ENCODE measurements at places on chromosomes 2 and 18.

DNA sequence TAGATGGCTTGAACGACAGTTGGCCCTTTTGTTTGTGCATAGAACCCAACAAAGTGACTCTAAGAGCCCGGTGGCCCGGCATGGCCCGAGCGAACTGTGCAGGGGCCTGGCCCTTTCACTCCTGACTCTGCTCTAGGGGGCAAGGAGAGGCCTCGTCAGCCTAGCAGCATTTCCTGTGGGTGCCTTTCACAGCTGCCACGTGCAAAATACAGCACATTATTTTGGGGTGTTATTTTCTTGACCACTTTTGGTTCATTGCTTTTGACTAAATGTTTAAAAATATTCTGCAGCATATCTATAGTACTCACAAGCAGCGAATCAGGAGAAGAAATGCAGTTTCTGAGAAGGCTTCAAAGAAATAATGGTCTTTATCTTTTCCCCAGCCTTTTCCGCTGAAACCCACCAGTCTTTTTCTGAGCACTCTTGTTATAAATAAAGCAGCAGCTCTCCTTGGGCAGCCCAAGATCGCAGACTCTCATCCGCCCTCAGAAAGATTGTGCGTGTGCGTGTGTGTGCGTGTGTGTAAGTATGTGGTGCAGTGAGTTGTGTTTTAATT lies 31.3 kb downstream of the DGKD start:
- DNase-seq: no peak

DNA sequence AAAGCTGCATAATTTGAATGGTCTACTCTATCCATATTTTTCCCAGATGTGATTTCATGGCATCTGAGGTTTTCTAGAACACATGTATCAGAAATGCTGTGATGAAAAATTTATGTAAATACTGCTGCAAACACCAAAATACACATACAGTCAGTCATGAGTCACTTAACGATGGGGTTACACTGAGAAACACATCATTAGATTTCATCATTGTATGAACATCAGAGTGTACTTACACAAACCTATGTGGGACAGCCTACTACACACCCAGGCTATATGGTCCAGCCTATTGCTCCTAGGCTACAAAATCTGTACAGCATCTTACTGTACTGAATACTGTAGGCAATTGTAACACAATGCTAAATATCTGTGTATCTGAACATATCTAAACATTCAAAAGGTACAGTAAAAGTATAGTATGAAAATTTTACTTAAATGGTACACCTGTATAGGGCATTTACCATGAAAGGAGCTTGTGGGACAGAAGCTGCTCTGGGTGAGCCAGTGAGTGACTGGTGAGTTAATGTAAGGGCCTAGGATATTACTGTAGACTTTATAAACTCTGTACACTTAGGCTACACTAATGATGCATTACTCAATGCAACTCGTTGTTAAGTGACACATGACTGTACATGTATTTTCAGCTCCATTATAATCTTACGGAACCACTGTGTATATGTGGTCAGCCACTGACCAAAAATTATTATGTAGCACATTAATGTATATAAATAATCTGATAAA lies 33.5 kb downstream of the PNO1 start:
- no peak for DNase-seq

DNA sequence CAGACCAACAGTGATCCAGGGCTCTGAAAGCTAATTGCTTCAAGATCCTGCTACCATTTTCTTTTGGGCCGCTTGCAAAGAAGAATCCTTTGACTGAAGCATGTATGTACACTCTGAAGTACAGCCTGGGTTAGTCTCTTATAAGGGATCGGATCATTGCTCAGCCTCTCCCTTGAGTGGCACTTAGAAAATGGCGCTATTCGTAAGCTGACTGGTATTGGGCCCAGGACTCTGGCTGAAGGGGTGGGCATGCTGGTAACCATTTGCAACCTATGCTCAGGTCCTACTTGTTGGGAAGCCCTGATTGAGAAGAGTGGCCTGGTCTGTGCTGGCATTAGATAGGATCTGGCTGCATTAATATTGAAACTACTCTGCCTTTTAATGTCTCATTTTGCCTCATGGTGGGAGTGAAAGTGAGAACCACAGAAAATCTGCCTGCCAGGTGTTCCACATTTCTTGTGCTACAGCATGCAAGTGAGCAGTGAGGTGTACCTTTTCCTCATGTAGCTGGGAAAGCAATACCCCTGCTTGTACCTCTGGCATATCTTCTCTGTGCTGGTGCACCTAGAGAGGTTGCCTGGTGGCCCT lies 661 bp upstream of the MGAT5 start:
- no peak for DNase-seq

DNA sequence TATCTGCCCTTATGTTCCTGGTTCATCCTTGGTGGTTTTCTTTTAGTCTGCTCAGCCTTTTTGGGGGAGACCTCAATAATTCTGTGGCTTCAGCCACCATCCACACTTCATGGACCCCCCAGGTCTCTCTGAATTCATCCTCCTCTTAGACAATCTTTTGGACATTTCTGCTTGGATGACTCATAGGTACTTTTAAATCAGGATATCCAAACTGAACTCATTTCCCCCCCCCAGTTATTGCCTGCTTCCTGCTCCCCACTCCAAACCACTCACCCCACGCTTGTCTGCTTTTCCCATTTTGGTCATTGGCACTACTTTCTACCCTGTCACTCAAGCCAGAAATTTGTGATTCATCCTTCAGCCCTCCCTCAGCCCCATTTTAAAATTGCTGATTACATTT lies 78.5 kb downstream of the TANC1 start:
- DNase-seq: no peak

- DNase-seq: no peak
Measured at GRCh38 chr2:223868005-223868404, 30.6 kb upstream of the AP1S3 start.

GRCh38 chr2:220107380-220107791 lies 480.0 kb downstream of the SLC4A3 start:
- no peak for DNase-seq

GRCh38 chr2:236535024-236535423 lies 34.6 kb upstream of the ACKR3 start:
- no peak for DNase-seq

DNA sequence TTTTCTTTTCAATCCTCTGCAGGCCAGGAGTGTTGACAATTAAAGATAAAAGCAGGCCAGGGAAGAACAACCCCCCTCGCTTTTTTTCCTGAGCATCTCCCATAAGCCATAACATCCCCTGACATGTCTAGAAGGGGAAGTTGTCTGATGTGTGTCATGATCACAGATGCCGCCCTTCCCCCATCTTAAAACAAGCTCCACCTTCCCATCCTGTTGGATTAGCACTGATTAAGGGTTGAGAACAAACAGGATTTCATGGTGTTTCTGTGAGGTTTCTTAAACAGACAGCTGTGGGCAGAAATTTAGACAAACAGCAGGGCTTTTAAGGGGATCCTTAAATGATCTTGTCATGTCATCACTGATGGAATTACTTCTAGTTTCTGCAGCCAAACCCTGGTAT lies 59.4 kb upstream of the UPP2 start:
- DNase-seq: no peak

DNA sequence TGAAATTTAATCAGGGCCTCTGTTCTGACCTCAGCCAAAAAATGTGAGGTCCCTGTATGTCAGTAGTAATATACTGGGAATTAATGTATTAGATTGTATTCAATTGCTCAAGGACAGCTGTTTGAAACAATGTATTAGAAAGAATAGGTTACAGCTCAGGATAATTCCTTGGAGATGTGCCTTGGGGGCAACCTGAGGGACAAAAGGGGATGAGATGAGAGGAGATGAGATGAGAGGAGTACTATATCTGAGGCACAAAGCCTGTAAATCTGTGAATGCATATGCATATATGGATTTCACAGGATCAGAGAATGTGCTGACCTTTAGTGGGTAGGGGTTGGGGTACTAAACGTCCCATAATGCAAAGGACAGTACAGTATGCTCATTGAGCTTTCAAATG lies 80.9 kb downstream of the NRXN1 start:
- no peak for DNase-seq
